ENCODE measurements at places on chromosomes 7 and 10. TPM values are rescaled to one million over a fixed set of nuclear protein-coding genes. Genes with fewer than 3 reads are reported as not detected.

Gene CCNY
- polyA plus RNA-seq, result 99.5 TPM

Gene POLR1F
- 13.8 TPM for polyA plus RNA-seq

Gene SYPL1
- polyA plus RNA-seq, result 69.3 TPM

Gene YWHAG
- polyA plus RNA-seq, result 170 TPM

Gene FHIP2A
- 16.1 TPM for polyA plus RNA-seq

Gene ADAMTS14
- 24.3 TPM for polyA plus RNA-seq

DNA sequence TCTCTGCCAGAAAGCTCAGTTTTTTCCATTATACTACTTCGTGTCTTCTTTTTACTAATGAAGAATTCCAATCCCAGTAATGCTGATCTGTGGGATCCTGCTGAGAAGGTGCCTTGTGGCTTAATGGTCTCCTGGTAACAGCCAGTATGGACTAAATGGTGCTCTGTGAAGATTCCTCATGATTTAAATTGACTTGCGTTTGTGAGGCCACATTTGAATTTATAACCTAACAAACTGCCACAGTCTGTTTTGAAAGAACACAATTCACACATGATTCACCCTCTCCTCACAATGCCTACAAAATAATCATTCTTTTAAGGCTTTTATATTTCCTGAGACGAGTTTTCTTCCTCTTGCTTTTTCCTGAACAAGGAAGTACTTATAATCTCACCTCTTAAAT is 140.0 kb downstream of the MBL2 start:
- no peak overlapping the region for H3K4me3 ChIP-seq
- H3K27me3 ChIP-seq, result no peaks in the 10 kb centered on the region
- H3K4me1 ChIP-seq, result no peaks in the 10 kb centered on the region
- no peaks in the 10 kb centered on the region for H3K36me3 ChIP-seq

GRCh38 chr7:106345421-106346166 is 60.8 kb upstream of the NAMPT start:
- H3K4me1 ChIP-seq, result no peaks in the 10 kb centered on the region
- H3K27ac ChIP-seq, result no peak overlapping the region
- no peaks in the 10 kb centered on the region for H3K27me3 ChIP-seq
- no peaks in the 10 kb centered on the region for H3K36me3 ChIP-seq

- H3K36me3 ChIP-seq, result no peaks in the 10 kb centered on the region
- H3K27me3 ChIP-seq, result no peaks in the 10 kb centered on the region
- peak; percentile 71 for DNase-seq
- no peak overlapping the region for H3K4me3 ChIP-seq
Observed at GRCh38 chr10:11724938-11725776, 17.0 kb upstream of the ECHDC3 start.

- no peaks in the 10 kb centered on the region for H3K36me3 ChIP-seq
- H3K4me1 ChIP-seq, result peaks cover 15% of the 10 kb centered on the region
- H3K27me3 ChIP-seq, result no peaks in the 10 kb centered on the region
- DNase-seq, result no peak
Observed at GRCh38 chr10:33660329-33660728, 325.9 kb upstream of the NRP1 start.

- no peak for DNase-seq
- no peaks in the 10 kb centered on the region for H3K4me1 ChIP-seq
- H3K4me3 ChIP-seq, result no peak overlapping the region
Observed at GRCh38 chr10:25125201-25125611, 49.6 kb upstream of the GPR158 start.

GRCh38 chr7:6433784-6434615 is 13.8 kb downstream of the DAGLB start:
- no peak overlapping the region for H3K4me3 ChIP-seq
- peak; percentile 61 for DNase-seq
- H3K4me1 ChIP-seq, result peaks cover 16% of the 10 kb centered on the region
- H3K27me3 ChIP-seq, result no peaks in the 10 kb centered on the region
- peak overlapping the region; percentile 53 for H3K27ac ChIP-seq

GRCh38 chr7:26507108-26507987 is 215.7 kb downstream of the SNX10 start:
- no peak overlapping the region for H3K27ac ChIP-seq
- H3K27me3 ChIP-seq, result peaks cover 5% of the 10 kb centered on the region
- H3K4me1 ChIP-seq, result peaks cover 3% of the 10 kb centered on the region
- H3K4me3 ChIP-seq, result no peak overlapping the region
- no peak for DNase-seq

GRCh38 chr7:461453-462172 is 58.0 kb downstream of the PDGFA start:
- peak overlapping the region; percentile 2 for H3K27ac ChIP-seq
- H3K36me3 ChIP-seq, result no peaks in the 10 kb centered on the region
- no peak overlapping the region for H3K4me3 ChIP-seq
- H3K4me1 ChIP-seq, result peaks cover 73% of the 10 kb centered on the region
- H3K27me3 ChIP-seq, result peaks cover 35% of the 10 kb centered on the region

DNA sequence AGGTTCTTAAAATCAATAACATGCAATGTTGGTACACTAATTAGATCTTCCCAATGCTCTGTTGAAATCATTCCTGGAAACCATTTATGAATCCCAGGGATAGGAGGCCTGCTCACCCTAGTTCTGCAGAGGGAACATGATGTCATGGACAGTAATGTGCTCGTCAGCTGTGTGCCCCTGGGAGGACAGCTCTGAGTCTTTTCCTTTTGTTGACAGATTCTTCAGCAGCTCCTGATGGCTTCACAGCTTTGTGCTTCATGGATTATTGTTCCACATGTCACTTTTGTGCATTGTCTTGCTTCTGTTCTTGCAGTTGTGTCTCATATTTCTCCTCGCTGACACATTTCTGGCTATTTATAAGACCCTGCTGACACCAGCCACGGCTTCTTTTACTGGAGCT is 367.5 kb downstream of the CCSER2 start:
- H3K4me3 ChIP-seq, result no peak overlapping the region
- no peaks in the 10 kb centered on the region for H3K36me3 ChIP-seq
- H3K27me3 ChIP-seq, result no peaks in the 10 kb centered on the region

DNA sequence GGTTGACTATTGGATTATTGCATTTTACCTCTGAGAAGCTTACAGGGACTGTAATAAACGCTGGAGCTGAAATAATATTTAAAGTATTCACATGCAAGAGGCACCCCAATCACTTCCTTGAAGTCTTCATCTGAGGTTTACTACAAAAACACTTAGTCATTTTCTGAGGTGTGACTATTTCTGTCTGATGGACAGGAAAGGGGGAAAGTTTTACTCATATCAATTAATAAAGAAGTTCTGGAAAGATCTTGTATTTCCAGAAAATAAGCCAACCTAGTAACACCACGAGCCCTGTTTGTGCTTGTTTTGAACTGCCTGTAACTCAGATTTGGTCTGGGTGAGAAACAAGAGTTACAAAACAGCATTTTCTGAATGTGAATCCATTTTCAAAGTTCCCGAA is 63.9 kb upstream of the PRKCQ start:
- no peaks in the 10 kb centered on the region for H3K4me1 ChIP-seq
- no peak for DNase-seq
- no peak overlapping the region for H3K4me3 ChIP-seq
- H3K27me3 ChIP-seq, result peaks cover 4% of the 10 kb centered on the region
- H3K27ac ChIP-seq, result no peak overlapping the region
- H3K36me3 ChIP-seq, result no peaks in the 10 kb centered on the region

- no peaks in the 10 kb centered on the region for H3K27me3 ChIP-seq
- no peaks in the 10 kb centered on the region for H3K36me3 ChIP-seq
- no peak overlapping the region for H3K4me3 ChIP-seq
Observed at GRCh38 chr7:28077616-28078015, 103.0 kb downstream of the JAZF1 start.

GRCh38 chr7:25750744-25751508 is 401.1 kb upstream of the NFE2L3 start:
- peaks cover 17% of the 10 kb centered on the region for H3K4me1 ChIP-seq
- DNase-seq, result peak; percentile 80
- no peak overlapping the region for H3K4me3 ChIP-seq
- no peaks in the 10 kb centered on the region for H3K27me3 ChIP-seq

DNA sequence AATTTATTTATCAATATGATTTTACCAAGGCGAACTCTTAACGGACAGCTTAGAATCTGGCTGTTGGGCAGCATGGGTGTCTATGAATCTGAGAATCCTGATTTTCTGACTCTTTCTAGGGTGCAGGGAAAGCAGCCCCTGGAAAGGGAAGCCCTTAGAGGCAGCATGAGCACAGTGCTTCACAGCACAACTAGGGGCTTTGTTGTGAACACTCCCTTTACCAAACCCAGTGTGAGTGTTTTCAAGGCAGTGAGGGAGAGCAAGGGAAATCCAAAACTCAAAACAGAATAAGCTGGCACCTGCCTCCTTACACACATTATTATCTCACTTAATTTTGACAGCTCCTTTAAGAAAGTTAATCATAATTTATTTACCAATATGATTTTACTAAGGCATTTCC is 116.3 kb upstream of the CSTF2T start:
- H3K27me3 ChIP-seq, result no peaks in the 10 kb centered on the region
- DNase-seq, result no peak
- H3K27ac ChIP-seq, result no peak overlapping the region
- H3K36me3 ChIP-seq, result no peaks in the 10 kb centered on the region
- no peaks in the 10 kb centered on the region for H3K4me1 ChIP-seq

Data from muscle of leg (tissue), 16 donors.